ENCODE measurements at places on chromosomes 6 and 20. TPM values are rescaled to one million over a fixed set of nuclear protein-coding genes. Genes with fewer than 3 reads are reported as not detected.

CD83 gene
- 10.3 TPM for polyA plus RNA-seq

GRCh38 chr6:128848212-128848935 lies 34.6 kb upstream of the LAMA2 start:
- DNase-seq: no peak

- DNase-seq: no peak
Observed at GRCh38 chr6:9576521-9576920, 838.4 kb downstream of the TFAP2A start.

DNA sequence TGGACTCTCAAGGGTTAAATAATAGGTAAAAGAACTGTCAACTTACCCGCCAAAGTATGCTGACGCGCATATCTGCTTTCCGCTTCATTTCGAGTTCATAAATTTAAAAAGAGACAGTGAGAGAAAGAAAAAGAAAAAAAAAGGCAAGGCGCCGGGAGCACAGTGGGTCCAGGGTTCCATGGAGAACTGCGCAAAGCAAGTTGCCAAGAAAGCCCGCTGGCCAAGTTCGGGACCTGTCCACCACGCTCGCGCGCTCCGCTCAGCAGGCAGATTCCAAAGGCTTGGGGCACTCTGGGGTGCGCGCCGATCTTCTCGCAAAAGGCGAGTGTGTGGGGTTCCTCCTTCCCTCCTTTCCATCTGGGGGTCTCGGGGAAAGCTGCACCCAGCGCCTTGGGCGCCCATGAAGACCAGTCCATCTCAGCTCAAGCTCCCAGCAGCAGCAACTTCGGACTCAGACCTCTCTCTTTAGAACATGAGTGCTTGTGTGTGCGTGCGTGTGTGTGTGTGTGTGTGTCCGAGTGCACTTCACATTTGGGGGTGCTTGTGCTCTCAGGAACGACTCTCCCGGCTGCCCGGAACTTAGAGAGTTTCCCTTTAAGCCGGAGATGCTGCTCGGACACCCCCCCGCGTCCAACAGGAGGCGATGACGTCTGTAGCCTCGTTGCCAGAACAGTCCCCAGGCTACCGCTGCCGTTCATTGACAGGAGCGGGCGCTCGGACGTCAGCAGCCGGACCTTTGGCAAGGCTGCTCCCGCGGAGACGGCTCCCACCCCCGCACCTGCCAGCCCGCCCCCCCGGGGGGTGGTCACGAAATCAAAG lies 180.0 kb downstream of the TBXT start:
- DNase-seq: no peak

GRCh38 chr6:156146891-156147290 lies 630.3 kb upstream of the ARID1B start:
- DNase-seq: no peak
